ENCODE measurements at places on chromosomes 2 and 18.

GRCh38 chr2:237638176-237638575 is 10.8 kb downstream of the LRRFIP1 start:
- DNase-seq, result no peak

GRCh38 chr2:49490710-49491109 is 336.4 kb upstream of the FSHR start:
- DNase-seq, result no peak

DNA sequence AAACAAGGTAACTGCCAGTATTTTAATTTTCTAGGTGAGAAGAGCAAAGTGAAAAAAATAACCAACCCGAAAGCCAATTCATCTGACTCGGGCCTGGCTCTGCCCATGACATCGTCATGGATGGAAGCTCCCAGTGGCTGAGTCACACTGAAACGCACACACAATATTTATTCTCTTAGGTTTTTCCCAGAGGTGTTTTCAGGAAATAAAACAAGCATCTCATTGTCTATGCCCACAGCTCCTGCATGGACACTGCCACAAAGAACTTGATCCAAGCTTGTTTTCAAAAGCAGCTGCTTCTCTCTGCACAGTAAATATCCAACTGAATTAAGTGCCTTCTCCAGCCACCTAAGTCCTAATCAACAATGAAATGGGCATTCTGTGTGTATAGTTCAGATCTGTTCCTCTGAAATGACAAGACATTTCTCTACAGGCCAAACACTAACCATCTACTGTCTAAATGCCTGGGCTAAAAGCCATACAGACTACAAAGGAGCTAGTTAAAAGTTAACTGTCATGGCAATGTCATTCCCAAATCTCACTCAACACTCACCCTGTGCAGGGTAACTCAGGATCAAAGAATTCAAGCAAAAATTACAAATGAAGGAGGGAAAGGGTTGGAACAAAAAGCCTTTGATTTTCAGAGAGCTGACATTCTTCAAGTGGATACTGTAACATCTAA is 62.9 kb downstream of the RPL31 start:
- no peak for DNase-seq

DNA sequence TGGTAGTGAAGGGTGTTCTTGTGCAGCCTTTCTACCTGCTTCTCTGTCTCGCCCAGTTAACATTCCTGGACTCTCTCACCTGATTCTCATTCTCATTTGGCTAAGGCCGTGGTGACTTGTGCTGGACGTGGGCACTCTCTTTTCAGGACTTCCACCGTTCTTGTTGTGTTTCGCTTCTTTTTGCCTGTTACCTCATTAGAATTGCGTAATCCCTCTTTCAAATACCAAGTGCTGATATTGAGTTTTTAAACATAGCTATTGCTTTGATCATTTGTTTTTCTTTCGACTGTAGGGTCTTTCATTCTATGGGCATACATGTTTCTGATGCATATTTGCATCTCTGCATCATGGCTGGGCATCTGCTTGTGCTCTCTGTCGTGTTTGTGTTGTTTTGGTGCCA is 287.0 kb downstream of the ALPK2 start:
- no peak for DNase-seq

Data from activated CD8-positive, alpha-beta memory T cell treated with anti-CD3 and anti-CD28 coated beads, Interleukin-2, amount 50 U/mL, for 4 hours (primary cell).